Stimulated activated CD8-positive, alpha-beta memory T cell treated with anti-CD3 and anti-CD28 coated beads, Interleukin-15, amount 100 ng/mL, for 4 hours (primary cell): ENCODE measurements at places on chromosomes 3 and 15.

GRCh38 chr3:185661772-185662171 is 75.7 kb downstream of the SENP2 start:
- no peak for DNase-seq

DNA sequence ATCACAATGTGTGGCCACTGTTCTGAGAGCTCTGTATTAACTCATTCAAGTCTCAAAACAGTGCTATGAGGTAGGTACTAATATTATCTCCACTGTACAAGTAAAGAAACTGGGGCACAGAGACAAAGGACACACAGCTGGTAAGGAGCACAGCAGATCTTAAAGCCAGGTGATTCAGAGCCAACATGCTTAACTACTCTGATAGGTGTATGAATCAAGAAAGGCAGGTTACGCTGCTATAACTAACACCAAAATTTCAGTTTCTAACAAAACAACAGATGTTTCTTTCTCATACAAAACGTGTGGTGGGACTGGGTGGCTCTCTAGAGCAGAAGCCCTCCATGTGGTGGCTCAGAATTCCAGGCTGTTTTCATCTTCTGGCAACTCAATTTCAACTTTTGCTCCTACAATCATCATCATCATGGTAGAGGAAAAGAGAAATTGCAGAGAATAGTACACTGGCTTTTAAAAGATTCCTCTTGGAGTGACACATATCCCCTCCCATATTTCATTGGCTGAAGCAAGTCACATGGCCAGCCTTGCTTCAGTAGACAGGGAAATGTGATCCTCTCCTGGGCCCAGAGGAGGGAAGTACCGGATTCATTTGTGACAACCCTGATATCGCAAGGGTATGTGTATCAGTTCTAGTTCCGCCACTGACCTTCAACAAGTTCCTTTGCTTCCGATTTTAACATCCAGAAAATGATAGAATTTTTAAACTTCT is 126.2 kb upstream of the PTX3 start:
- DNase-seq: no peak

- DNase-seq: no peak
Observed at GRCh38 chr3:194032828-194033435, 103.0 kb upstream of the HES1 start.

GRCh38 chr3:22720596-22720995 is 482.5 kb upstream of the UBE2E2 start:
- no peak for DNase-seq

DNA sequence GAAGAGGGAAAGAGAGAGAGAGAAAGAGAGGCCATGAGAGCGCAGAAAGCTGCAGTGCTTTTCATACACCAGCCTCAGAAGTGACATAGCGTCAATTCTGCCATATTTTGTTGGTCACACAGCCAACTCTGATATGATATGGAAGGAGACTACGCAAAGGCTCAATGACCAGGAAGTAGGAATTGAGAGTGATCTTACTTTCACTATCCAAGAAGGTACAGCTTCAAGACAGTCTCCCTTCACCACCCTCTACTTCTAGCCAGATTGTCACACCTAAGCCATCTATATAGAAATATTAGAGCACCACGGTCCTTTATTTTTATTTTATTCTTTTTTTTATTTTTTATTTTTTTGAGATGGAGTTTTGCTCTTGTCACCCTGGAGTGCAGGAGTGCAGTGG is 21.1 kb downstream of the PARP15 start:
- no peak for DNase-seq
